MG63 (cell line): ENCODE measurements at places on chromosomes 2 and 18. TPM values are rescaled to one million over a fixed set of nuclear protein-coding genes. Genes with fewer than 3 reads are reported as not detected.

DNA sequence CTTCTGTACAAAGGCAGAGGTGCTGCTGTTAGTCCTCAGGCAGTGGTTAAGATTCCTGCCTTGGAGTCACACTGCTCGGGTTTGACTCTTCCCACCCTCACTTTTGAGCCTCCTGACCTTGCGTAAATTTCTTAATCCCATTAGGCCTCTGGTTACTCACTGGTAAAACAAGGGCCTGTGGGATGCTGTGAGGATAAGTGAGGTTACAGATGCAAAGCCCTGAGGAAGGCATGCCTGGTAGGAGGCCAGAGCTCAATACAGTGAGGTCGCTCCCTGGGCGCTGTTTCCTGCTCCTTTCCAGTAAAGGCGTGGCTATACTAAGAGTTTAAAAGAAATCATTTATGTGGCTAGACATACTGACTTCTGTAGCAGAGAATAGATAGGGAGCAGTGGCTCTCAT lies 127.5 kb upstream of the TMEM200C start:
- DNase-seq: peak; percentile 41

GRCh38 chr2:219835493-219835892 lies 208.1 kb downstream of the SLC4A3 start:
- DNase-seq: no peak

DNA sequence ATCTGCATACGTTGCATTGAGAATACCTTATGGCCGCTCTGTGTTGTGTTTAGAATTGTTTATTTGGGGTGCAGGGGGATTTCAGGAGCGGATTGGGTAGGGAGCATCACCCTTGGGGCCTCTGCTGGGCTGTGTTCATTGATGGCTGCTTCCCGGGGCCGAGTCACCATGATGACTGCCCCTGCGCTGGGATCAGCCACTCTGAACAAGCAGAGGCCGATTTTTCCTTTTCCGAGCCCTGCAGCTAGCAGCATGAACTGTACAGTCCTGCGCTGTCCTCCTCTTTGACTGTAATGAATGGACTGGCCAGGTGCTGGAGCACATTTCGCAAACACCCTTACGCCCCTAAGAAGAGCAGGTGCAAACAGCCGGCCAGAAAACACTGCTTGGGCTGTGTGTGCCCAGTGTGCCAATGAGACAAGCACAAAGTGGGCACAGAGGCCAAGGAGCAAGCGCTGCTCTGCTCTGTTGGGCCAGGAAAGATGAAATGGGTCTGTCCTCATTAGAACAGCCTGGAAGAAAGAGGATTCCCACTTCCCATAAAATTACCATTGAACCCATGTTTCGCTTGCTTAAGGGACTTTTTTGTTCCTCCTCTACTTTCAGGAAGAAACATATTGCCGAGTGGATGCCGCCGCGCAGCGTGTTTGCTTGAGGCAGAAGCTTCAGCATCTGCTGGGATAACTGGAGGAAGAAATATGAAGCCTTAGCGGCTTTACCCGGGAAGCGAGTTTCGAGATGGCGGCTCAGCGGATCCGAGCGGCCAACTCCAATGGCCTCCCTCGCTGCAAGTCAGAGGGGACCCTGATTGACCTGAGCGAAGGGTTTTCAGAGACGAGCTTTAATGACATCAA lies 82.7 kb downstream of the SH3BP4 start:
- DNase-seq: no peak

DNA sequence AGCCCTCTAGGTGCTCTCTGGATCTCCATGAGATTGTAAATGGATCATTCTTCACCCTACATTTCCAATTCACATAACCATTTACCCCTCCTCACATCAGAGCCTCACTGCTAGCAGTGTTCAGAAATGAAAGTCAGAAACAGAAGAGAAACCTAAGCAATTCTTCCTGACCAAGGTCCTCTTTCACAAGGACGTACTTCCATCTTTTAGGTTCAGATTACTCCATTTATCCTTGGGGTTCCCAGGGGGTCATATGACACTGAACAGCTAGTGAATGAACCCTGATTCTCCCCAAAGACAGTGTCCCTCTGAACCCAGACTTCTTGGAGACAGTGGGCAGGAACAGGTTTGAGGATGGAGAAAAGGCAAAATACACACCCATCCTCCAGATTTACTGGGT lies 12.9 kb upstream of the MARCO start:
- DNase-seq: no peak

GRCh38 chr2:105362862-105363591 lies 25.7 kb downstream of the C2orf49 start:
- DNase-seq: no peak

GRCh38 chr2:39665811-39666490 lies at the start of gene TMEM178A:
TSS of gene TMEM178A (plus strand) at chr2:39665917. CDS start at chr2:39665975, 58 bp downstream.
- no peak for DNase-seq

GALNT14 gene
- 3.9 and 6.3 TPM in 2 replicates for total RNA-seq
